Heart right ventricle (tissue), 16 donors: ENCODE measurements at places on chromosomes 5 and 9. TPM values are rescaled to one million over a fixed set of nuclear protein-coding genes. Genes with fewer than 3 reads are reported as not detected.

The CDKN2A gene
- total RNA-seq = not detected

- no peak overlapping the region for H3K27ac ChIP-seq
- no peaks in the 10 kb centered on the region for H3K27me3 ChIP-seq
- H3K4me1 ChIP-seq = no peaks in the 10 kb centered on the region
- H3K4me3 ChIP-seq = no peak overlapping the region
- no peak for DNase-seq
- no peaks in the 10 kb centered on the region for H3K36me3 ChIP-seq
Measured at GRCh38 chr9:22424616-22425015, 22.0 kb upstream of the DMRTA1 start.

GRCh38 chr5:89755024-89755423, 654.5 kb downstream of the CETN3 start:
- no peaks in the 10 kb centered on the region for H3K4me1 ChIP-seq
- H3K4me3 ChIP-seq = no peak overlapping the region
- H3K36me3 ChIP-seq = no peaks in the 10 kb centered on the region
- no peaks in the 10 kb centered on the region for H3K27me3 ChIP-seq
- no peak for DNase-seq

DNA sequence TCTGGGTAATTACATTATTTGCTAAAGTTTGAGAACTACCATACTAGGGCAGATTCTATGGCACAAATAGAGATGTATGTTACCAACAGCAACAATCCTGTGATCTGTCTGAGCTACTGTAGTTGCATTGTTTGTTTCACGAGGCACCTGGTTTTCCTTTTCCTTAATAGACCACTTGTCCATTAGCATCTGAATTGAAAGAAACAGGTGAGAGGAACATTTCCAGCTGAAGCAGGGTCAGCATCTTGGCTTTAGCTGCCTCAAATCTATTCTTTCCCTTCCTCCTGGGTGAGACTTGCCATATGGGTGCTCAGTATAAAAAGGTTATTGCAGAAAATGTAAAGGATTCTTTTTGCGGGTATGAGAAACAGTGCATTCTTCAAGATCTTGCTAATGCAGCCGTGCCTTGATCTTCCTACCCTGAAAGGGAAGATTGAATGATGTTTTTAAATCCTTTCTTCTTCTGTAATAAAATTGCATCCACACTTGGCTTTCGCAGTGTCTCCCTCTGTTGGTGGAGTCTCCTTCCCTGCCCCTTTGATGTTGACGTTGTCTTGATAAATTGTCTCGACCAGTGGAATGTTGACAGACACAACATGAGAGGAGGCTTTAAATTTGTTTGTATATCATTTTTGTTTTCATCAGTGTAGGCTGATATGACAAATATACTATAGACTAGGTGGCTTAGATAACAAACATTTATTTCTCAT, 118.0 kb upstream of the BRINP1 start:
- H3K36me3 ChIP-seq = no peaks in the 10 kb centered on the region
- H3K4me1 ChIP-seq = no peaks in the 10 kb centered on the region
- no peak overlapping the region for H3K4me3 ChIP-seq
- no peak overlapping the region for H3K27ac ChIP-seq
- DNase-seq = no peak
- H3K27me3 ChIP-seq = no peaks in the 10 kb centered on the region

GRCh38 chr5:36089989-36090388, 23.3 kb upstream of the UGT3A2 start:
- DNase-seq = no peak
- H3K4me1 ChIP-seq = no peaks in the 10 kb centered on the region
- H3K36me3 ChIP-seq = no peaks in the 10 kb centered on the region
- H3K4me3 ChIP-seq = no peak overlapping the region

DNA sequence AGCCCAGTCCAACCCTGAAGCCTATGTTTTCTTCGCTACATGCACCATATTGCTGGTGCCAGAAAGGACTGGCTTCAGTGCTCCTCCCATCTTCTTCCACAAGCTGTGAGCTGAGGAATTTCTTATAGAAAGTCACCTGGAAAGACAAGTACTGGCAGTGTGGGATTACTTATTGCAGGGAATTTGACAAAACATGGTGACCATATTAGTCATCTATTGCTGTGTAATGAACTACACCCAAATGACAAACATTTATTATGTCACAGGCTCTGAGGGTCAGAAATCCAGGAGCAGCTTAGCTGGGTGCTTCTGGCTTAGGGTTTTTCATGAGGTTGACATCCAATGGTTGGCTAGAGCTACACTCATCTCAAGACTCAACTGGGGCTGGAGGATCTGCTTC, 75.5 kb downstream of the ENTREP1 start:
- peaks cover 7% of the 10 kb centered on the region for H3K4me1 ChIP-seq
- H3K27me3 ChIP-seq = no peaks in the 10 kb centered on the region
- no peaks in the 10 kb centered on the region for H3K36me3 ChIP-seq
- no peak overlapping the region for H3K4me3 ChIP-seq
- no peak for DNase-seq
